ENCODE measurements at places on chromosomes 6 and 20.

GRCh38 chr20:11248687-11249638, 575.2 kb upstream of the JAG1 start:
- DNase-seq: peak; percentile 36

DNA sequence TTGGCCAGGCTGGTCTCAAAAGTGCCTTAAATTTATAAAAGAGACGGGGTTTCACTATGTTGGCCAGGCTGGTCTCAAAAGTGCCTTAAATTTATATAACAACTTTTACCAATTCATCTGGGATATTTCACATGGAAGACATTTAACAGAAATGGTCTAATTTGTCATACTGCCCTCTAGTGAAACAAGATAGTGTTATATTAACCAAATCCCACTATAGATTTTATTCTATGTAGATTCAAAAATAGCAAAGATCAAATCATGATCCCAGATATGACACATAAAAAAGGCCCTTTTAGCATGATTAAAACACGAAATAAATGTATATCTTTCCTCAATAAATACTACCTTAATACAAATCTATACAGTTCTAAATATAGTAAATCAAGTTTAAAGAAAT, 102.8 kb upstream of the TFAP2D start:
- no peak for DNase-seq

GRCh38 chr20:4017051-4017712, 1.8 kb upstream of the RNF24 start:
- DNase-seq: no peak

DNA sequence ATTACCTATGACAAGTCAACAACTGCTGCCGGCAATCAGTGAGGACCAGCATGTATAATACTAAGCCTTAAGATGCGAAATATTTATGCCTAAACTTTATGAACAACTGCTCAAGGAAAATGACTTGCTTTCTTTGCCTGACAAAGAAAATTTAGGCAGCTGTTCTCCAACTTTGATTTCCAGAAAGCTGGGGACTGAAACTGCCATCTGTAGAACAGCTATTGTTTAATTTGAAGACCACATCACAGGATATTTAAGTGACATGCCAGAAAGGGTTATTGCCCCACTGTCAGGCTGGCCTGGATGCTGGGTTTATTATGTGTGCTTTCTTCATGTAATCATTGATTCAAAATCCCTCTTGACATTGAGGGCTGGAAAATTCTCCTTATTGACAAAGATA, 153.9 kb upstream of the ENPP5 start:
- DNase-seq: no peak

GRCh38 chr6:170160628-170161611, 130.0 kb downstream of the DLL1 start:
- DNase-seq: no peak

- no peak for DNase-seq
These were observed 115.8 kb downstream of the FOXO3 start for GRCh38 chr6:108676555-108676954.

DNA sequence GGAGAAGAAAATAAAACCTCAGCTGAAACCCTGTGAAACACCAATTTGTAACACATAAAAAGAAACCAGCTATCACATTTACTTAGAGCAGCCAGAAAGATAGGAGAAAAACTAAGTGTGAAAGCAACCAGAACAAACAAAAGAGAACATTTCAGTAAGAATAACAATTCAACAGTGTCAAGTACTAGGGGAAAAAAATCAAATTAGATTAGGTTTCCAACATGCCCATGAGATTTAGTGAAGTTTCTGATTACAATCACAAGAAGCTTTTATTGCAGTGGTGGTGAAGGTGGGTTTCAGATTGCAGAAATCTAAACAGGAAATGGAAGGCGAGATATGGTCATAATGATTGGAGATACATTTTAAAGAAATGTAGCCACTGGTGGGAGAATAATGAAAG, 22.1 kb upstream of the TRDN start:
- no peak for DNase-seq

- DNase-seq: no peak
These were observed 341.7 kb upstream of the HTR1E start for GRCh38 chr6:86595641-86596040.

GRCh38 chr6:143955971-143956370, 52.1 kb downstream of the PLAGL1 start:
- no peak for DNase-seq

DNA sequence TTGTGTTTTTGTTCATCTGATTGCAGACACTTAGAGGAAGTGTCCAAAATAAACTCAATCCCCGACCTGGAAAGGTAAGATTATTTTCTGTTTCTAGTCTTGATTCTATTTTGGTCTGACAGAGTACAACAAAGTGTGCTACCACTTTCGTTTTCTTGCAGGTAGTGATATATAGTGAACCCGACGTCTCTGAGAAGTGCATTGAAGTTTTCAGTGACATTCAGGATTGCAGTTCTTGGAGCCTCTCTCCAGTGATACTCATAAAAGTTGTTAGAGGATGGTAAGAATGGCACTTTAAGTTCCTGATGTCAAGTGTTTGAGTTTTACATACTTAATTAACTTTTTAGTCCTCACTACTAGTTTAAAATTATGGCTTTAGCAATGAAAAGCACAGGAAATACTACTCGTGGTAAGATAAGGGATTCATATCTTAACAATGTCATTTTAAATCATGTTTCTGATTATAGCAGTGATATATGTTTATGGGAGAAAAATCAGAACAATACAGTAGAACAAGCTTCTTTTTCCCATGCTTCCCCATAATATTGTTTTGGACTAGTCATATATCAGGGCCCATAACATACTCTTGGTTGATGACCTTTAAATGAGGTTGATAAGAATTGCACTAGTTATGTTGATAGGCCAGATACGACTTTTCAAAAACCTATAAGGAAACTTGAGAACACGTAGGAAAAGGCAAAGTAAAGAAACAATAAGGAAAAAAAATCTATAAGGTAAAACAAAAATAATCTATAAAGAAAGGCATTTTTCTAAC, 104.0 kb downstream of the RTN4IP1 start:
- no peak for DNase-seq

DNA sequence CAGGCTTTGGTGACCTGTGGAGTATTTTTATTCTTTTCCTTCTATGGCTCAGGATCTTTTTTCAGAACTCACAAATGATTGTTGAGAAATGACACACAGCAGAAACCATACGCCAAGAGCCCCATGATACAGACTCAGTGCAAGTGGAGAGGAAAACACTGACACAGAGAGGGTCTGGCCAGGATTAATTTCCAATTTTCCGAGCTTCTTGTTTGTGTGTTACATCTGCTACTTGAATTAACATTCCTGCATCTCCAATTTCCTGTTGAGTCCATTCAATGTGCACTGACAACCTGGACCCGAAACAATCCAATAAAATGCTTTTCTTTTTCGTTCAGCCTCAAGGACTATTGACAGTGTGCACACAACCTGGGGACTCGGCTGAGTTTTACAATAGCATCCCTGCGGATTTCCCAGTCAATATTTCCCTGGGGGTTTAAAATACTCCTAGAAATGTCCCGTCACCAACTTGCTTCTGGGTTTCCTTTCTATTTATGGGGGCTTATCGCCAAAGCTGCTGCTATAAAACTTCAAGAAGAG, 4.9 kb upstream of the MLN start:
- DNase-seq: no peak

- DNase-seq: no peak
These were observed 42.3 kb upstream of the OCSTAMP start for GRCh38 chr20:46592580-46593362.

DNA sequence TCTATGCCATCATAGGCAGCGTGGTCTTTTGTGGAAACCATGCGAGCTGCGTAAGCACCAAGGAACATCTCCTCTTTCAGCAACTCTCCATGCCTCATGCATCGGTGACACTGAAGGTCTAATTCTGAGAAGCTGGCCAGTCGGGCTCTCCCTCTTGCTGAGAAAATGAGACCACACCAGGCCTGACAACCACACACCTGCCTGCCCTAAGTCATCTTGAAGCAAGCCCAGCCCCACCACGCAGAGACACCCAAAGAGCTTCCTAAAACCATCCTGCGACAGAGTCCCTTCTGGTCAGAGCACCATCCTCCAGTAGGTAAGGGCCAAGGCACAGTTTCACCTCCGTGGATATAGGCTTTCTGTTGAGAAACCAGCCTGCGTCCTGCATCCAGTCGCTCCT, 26.6 kb downstream of the PREX1 start:
- DNase-seq: no peak

DNA sequence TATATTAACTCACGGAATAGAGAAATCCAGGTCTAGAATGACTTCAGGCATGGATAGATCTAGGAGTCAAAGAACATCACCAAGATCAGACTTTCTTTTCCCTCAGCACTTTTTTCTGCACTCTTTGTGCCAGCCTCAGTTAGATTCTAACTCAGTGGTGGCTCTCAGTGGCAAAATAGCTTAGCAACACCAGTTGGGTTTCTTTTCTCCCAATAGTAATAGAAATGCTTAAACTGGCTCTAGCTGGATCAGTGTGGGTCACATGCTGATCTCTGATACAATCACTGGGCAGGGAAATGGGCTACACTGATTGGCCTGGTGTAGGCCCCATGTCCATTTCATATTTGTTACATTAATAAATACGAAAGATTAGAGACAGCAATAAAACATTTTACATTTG, 44.2 kb upstream of the ARFGEF2 start:
- DNase-seq: no peak

DNA sequence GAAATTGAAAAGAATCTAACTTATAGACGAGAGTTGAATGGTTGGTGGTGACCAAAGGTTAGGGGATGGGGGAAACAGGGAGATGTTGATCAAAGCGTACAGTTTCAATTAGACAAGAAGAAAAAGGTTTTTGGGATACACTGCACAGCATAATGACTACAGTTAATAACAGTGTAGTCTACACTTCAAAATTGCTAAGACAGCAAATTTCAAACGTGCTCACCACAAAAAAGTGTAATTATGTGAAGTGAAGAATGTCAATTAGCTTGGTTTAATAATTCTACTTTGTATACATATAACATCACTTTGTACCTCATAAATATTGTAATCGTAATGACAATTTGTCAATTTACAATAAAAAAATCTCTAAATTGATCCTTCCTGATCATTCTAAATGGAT, 267.5 kb downstream of the RNGTT start:
- no peak for DNase-seq

GRCh38 chr6:31621320-31621939, 915 bp downstream of the PRRC2A start:
- DNase-seq: no peak

- DNase-seq: no peak
These were observed 13.9 kb downstream of the PI16 start for GRCh38 chr6:36968266-36968977.

Measured in femur (tissue), 1 donor.